Uterus (tissue), 4 donors: ENCODE measurements at places on chromosomes 13 and 19. TPM values are rescaled to one million over a fixed set of nuclear protein-coding genes. Genes with fewer than 3 reads are reported as not detected.

GRCh38 chr13:26589754-26590153 lies 32.3 kb downstream of the WASF3 start:
- no peak for DNase-seq

GRCh38 chr19:52492994-52493470 lies 34.4 kb upstream of the ZNF808 start:
- peak; percentile 13 for DNase-seq

GRCh38 chr19:4531562-4532165 lies 3.4 kb downstream of the PLIN5 start:
- DNase-seq: no peak

DNA sequence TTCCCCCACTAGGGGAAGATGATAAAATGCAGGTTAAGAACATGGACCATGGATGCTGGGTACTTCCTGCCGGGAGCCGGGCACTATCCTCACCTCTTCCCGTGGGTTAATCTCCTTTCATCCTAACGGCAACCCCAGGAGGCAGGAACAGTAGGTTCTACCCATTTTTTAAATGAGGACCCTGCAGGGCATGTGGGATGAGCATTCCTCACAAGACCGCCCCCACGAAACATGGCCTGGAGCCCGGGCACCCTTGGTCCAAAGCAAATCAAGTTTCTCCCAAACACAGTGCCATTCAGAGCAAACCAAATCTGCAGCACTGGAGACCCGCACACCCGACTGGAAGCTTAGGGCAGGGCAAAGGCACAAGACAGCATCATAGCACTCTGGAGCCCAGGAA lies 35.4 kb downstream of the COL4A2 start:
- DNase-seq: no peak

DNA sequence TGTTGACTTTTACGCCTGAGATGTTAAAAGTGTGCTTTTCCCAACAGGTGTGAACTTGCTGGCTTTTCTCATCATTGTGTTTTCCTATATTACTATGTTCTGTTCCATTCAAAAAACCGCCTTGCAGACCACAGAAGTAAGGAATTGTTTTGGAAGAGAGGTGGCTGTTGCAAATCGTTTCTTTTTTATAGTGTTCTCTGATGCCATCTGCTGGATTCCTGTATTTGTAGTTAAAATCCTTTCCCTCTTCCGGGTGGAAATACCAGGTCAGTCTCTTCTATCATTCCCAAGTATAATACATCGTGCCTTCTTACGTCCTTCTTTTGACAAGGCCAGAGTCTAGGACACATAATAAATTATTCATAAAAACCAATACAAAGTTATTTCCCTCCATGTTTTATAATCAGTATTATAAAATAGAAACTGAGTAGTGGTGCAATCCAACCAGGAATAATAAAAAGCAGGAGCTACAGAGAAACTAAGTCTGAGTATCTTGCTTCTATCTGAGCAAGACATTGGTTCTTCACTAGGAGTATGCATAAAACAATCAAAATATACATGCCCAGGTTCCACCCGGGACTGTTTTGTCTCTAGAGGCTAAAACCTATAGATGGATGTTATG lies 57.9 kb downstream of the RXFP2 start:
- no peak for DNase-seq

- DNase-seq: no peak
These were observed 100.4 kb downstream of the COL4A2 start for GRCh38 chr13:110407531-110407930.

- DNase-seq: no peak
These were observed at the start of gene ARL11 for GRCh38 chr13:49627831-49628652. Gene ARL11 (plus strand): TSS chr13:49628507. CDS start chr13:49630448, 1,941 bp downstream.

DNA sequence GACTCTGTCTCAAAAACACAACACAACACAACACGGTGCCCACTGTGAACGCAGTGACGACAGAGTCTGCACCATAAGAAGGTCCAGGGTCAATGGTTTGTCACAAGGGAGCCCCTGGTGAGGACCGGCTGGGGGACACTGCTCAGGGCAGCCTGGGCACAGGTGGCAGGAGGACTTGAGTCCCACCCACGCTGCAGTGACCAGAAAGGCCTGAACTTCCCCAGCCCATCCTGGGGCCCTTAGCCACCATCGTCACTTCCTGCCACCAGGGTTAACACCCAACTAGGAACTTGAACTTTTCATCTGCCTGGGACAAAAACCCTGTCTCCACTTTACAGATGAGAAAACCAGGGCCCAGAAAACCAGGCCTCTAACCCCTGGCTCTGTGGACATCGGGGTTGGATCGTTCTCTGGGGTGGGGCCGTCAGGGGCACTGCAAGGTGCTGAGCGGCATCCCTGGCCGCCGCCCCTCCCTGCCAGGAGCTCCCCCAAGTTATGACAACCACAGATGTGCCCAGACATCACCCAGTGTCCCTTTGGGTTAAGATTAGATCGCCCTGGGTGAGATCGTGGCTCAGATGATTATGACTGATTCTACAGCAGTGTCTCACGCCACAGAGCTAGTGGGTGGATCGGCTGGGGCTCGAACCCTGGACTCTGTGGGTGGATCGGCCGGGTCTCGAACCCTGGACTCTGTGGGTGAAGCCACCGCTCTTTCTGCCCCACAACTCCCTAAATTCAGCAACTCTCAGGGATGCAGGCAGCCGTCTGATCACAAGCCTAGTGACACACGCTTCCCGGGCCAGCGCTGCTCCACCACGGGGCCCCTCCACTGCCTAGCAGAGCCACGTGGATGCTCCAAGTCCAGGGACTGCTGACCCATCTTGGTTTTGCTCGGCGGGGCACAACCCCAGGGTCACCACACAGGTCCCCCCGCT lies 14.0 kb downstream of the MOB3A start:
- no peak for DNase-seq

DNA sequence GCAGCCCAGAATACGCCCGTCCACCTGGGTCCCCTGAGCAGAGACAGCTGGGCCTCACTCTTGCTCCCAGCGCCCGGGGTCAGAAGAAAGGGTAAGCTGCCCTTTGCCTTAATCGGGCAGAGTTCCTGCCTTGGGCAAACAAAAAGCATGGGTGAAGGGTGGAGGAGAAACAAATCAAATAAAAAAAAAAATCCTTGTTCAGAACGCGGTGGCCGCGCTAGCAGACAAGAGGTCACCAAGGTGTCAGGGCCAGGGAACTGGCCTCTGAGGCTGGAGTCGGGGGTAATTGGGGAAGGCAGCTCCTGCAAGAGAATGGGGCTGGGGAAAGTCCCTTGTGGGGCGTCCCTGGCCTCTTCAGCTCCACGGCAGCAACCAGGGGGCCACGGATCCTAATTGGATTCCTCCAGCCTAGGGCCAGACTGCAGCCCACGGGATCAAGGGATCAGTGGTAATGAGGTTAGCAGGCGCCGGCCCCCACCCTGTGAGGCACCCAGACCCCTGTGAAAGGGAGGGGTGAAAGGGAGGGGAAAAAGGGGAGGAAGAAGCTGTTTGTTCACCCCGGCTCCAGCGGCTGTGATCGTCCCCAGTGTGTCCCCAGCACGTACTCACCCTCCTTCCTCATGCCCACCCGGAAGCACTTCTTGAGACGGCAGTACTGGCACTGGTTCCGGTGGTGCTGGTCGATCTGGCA lies 5.5 kb downstream of the NR2F6 start:
- DNase-seq: no peak

GRCh38 chr19:7883796-7884570 lies 4.3 kb upstream of the LRRC8E start:
- DNase-seq: no peak

DNA sequence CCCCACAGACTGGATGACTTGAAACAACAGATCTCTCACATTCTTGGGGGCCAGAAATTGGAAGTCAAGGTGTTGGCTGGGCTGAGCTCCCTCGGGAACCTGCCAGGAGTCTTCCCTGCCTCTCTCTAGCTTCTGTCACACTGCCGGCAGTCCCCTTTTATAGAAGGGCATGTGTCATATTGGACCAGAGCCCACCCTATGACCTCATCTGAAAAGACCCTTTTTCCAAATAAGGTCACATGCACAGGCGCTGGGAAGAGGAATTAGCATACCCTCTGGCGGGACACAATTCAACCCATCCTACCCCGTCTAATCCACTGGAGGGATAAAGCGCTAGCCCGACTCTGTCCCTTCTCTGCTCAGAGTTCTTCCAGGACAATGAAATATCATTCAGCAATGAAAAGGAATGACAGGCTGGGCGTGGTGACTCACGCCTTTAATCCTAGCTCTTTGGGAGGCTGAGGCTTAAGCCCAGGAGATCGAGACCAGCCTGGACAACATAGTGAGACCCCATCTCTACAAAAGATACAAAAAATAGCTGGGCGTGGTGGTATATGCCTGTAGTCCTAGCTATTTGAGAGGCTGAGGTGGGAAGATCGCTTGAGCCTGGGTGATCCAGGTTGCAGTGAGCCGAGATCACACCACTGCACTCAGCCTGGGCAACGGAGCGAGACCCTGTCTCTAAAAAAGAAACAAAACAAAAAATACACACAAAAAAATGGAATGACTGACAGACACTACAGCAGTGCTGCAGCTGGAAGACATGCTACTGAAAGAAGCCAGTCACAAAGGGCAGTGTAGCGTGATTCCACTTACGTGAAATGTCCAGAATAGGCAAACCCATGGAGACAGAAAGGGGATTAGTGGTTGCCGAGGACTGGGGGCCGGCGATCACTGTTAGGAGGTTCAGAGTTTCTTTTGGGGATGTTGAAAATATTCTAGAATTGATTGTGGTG lies 28.5 kb downstream of the MEIS3 start:
- DNase-seq: no peak

DNA sequence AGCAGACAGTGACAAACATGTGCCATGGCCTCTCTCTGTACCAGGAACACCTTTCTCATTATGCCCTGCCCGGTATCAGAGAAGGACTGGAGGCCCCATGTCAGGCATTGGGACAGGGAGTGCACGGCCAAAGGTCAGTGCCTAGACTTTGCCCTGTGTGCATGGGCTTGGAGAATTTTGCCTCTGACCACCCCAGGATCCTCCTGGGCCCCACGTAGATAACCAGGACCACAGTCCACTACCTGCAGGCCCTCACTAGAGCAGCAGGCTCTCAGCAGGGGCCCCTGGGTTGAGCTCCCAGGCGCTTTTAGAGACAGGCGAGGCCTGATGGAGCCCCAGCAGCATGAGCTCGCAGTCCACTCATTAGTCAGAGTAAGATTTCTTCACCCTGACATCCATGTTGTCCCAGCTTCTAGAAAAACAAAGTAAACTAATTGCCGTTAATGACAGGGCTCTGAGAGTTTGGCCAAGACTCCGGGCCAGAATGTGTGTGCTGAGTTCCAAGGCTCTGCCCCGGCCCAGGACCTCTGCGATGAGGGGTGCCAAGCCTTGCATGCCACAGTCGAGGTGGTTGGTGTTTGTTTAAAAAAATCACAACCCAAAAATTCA lies 42.7 kb downstream of the CAPN12 start:
- DNase-seq: no peak

Gene ZNF526
- total RNA-seq: 11.3 TPM

Gene KLK12
- total RNA-seq: not detected

Gene ADGRE2
- total RNA-seq: 0.88 TPM

- no peak for DNase-seq
These were observed 10.9 kb upstream of the CBY2 start for GRCh38 chr13:45691251-45691650.

DNA sequence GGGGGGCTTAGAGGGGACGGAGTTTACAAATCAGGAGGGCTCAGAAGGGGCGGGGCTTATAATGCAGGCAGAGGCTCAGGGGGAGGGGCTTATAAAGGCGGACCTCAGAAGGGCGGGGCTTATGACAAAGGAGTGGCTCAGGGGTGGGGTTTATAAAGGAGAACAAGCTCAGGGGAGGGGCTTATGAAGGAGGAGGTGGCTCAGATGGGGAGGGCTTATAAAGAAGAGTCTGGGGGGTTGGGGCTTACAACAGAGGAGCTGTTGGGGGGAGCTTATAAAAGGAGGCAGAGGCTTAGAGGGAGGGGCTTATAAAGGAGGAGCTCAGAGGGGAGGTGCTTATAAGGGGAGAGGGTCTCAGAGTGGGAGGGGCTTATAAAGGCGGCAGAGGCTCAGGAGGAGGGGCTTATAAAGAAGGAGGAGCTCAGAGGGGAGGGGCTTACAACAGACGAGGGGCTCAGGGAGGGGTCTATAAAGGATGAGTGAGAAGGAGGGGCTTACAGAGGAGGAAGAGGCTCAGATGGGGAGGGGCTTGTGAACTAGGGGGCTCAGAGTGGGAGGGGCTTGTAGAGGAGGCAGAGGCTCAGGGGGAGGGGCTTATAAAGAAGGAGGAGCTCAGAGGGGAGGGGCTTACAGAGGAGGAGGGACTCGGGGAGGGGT lies 1.0 kb downstream of the SMIM24 start:
- no peak for DNase-seq

DNA sequence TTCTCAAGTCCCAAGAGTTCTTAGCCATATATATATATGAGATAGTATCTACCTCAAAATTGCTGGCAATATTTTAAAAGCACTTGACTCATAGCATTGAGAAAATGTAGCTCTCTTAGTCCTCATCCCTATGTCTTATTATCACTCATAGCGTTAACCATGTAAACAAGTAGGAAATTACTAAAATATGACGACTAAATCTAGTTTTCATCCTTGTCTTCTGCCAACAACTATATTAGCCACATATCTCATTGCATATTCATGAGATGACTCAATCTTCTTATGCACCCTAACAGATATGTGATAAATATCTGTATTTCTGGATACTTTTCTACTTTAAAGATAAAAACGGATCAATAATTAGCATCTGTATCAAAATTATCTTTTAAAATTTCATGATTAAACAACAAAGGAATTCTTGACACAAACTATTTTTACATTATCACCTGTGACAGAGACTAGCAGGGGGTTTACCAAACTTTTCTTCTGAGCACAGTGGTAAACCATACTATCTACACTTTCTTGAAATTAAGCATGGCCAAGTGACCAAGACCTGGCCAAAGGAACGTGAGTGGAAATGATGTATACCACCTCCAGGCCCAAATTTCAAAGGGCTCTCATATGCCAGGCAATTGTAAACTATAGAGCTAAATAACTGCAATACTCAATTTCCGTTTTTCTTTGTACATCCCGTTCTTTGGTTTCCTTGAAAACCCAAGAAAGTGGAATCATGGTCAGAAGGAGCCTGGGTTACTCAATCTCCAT lies 45.7 kb downstream of the ZC3H13 start:
- no peak for DNase-seq

Gene PDE4A
- total RNA-seq: 3.6 TPM

GRCh38 chr13:81487151-81487550 lies 1146.2 kb upstream of the SPRY2 start:
- DNase-seq: no peak

GRCh38 chr13:42328672-42329071 lies 56.7 kb downstream of the AKAP11 start:
- no peak for DNase-seq

Gene ZNF541
- not detected for total RNA-seq

Gene PSG3
- total RNA-seq: not detected
